ENCODE measurements at places on chromosomes 6 and 20.

DNA sequence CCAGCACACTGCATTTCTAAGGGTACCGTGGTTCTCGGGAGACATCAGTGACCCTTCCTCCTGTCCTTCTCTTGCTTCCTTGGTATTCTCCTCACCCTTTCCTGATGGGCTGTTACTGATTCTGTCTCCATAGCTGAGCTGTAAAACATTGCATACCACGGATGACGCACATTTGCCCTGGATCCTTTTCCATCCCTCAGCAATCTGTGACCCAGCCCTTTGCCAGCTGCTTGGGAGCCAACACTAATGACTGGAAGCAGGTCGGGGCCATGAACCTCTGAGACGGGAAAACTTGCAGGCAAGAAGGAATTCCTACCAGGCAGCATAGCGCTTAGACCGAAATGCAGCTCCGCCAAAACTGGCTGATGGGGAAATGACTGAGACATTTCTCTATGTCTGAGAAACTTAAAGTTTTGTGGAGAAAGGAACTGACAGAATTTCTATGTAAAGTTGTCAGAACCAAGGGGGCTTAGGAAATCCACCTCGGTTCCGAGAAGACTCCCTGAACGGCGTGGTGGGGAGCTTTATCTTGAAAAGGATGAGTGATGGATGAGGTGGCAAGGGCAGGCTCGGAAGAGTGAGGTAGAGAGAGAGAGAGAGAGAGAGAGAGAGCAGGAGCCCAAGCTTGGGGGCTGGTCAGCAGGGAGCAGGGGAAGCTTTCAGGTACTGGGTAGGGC is 19.2 kb downstream of the TUBB2B start:
- no peak for DNase-seq

DNA sequence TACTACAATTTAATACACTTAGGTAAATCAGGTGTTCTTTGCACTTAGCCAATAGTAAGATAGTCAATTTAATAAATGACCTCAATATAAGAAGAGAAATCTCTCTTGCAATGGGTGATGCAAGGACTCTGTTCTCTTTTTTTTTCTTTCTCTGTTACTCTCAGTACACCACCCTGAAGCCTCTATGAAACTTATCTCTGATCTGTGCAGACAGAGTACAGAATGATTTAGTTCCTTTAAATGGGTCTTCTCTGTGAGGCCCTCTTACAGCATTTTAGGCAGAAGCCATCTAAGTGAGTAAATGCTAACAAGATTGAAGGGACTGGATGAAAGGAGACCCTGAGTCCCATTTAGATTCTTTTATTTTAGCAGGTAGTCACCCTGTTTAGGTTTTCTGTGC is 312.8 kb downstream of the RFPL4B start:
- DNase-seq, result no peak

GRCh38 chr6:11729076-11729475 is 49.5 kb downstream of the ADTRP start:
- DNase-seq, result no peak

DNA sequence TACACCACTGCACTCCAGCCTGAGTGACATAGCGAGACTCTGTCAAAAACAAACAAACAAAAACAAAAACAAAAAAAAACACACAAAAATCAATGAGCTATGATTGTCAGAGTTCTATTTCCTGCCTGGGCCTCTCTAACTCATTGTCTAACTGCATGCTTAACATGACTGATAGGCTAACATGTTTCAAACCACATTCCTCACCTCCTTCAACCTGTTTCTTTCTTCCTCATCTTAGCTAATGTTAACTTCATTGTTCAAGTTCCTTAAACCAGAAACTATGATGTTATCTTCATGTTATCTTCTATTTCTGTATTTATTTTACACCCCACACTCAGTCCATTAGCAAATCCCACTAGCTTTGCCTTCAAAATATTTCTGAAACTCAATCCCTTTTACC is 41.5 kb downstream of the BEND6 start:
- DNase-seq, result no peak

GRCh38 chr20:56979125-56979524 is 287.3 kb downstream of the BMP7 start:
- no peak for DNase-seq
